ENCODE measurements at places on chromosomes 2 and 18.

DNA sequence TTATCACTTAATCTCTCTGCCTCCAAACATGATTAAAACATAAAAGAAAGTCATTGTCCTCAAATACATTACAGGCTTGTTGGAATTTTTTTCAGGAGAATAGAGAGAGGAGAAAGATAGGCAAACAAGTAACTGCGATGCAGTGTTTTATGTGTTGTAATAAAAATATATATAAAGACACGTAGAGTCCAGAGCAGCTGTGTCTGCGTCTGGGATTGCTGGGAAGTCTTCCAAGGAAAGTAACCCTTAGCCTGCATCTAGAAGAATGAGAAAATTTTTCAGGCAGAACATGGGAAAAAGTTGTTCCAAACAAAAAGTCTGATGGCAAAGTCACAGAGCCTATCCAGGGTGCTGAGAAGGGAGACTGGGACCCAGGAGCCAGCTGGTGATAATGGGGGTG lies 91.8 kb upstream of the ST6GAL2 start:
- DNase-seq = no peak

GRCh38 chr2:135570884-135571283 lies 39.6 kb downstream of the R3HDM1 start:
- no peak for DNase-seq

GRCh38 chr2:26636935-26637334 lies 4.2 kb downstream of the CIB4 start:
- no peak for DNase-seq

DNA sequence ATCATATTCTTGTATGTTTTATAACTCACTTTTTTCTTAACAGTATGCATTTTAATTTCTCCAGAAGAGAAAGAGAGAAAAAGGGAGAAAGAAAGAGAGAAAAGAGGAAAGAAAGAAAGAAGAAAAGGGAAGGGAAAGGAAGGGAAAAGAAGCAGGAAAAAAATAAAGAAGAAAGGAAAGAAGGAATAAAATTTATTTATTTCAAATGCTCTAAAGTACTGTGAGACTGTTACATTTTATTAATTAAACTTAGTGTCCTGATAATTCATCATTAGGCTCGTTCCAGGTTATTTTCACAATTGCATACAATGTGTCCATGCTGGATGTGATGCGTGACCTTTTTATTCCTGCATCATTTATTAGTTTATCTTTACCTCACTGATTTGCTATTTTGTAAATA lies 1023.4 kb upstream of the KLHL29 start:
- DNase-seq = no peak
